ENCODE measurements at places on chromosomes 2 and 18.

- no peak for ATAC-seq
Measured at GRCh38 chr2:196088203-196088602, 19.6 kb upstream of the DNAH7 start.

DNA sequence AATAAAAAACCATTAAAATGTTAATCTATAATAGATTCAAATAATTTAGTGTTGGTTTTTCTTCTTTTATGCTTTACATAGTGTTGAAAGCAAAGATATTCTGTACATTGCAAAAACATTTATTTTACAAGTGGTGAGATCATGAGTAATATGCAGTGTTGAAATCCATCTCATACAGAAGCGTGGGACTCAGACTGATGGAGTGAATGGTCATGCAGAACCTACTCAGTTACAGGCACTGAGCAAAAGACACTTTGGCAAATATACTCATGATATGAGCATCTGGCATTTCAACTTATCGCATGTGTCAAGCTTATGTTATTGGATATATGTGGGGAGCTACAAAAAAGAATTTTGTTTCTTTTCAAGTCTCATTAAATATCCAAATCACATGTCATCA, 620.2 kb upstream of the NETO1 start:
- ATAC-seq = no peak

GRCh38 chr18:3440341-3440740, 9.6 kb upstream of the TGIF1 start:
- ATAC-seq = no peak

GRCh38 chr2:8594731-8595427, 87.0 kb upstream of the ID2 start:
- no peak for ATAC-seq

DNA sequence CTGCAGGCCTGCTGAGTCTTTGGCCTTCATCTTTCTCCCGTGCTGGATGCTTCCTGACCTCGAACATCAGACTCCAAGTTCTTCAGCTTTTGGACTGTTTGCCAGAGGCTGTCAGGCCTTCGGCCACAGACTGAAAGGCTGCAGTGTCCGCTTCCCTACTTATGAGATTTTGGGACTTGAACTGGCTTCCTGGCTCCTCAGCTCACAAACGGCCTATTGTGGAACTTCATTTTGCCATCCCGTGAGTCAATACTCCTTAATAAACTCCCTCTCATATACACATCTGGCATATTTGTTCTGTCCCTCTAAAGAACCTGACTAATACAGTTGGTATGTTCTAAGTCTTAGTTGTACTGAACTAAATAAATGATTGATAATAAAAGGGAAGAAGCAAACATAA, 702.8 kb upstream of the LINC00305 start:
- ATAC-seq = no peak

- no peak for ATAC-seq
Measured at GRCh38 chr2:240383871-240384700, 51.4 kb upstream of the GPC1 start.

DNA sequence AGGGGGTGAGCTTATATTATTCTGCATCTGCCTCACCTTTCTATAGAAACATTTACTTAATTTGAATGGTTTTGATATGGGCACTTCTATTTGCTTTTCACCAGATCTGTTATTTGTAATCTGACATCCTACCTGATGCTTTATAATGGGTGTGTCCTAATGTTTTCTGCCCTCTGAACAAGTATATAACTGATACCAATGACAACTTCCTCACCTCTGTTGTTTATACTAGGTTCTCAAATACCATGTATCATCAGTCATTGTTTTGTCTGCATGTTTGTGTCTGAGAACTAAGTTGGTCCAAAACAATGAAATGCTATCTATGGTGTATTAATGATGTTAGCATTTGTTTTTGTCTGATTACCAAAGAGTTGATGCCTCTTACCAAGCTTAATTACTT, 45.8 kb downstream of the ITGA6 start:
- peak; percentile 27 for ATAC-seq

- ATAC-seq = no peak
Measured at GRCh38 chr2:128237081-128237534, 81.6 kb downstream of the HS6ST1 start.

- ATAC-seq = peak; percentile 18
Measured at GRCh38 chr2:207291625-207292252, 126.0 kb upstream of the KLF7 start.

GRCh38 chr2:232563580-232563979, 13.1 kb downstream of the EIF4E2 start:
- no peak for ATAC-seq

GRCh38 chr2:27263287-27264252, 723 bp upstream of the SLC30A3 start:
- ATAC-seq = no peak

- ATAC-seq = no peak
Measured at GRCh38 chr2:73004889-73005596, 66.5 kb downstream of the SFXN5 start.

DNA sequence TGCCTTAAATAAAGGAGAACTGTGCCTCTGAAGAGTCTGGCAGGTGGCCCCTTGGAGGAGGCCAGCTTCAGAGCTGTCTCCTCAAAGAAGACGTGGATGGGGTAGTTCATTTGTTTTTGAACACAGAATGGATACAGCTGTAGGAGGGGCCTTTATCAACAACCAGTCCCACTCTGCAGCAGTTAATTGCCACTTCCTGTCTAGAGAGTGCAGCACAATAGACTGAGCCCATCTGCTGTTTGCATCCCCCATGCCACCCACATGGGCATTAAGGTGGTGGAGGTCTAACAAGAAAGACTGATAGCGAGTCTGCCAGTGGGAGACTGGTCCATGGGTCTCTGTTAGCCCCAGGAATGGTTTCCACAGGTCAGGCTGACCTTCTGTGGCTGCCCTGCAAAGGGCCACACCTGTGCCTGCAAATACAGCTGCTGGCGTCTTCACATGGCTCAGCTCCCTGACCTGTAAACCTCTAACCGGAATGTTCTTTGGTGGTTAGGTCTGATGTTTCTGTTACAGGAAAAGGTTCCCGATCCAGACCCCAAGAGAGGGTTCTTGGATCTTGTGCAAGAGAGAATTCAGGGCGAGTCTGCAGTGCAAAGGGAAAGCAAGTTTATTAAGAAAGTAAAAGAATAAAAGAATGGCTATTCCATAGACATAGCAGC, 153.3 kb upstream of the ITGA6 start:
- ATAC-seq = no peak

GRCh38 chr2:237182422-237183123, 96.9 kb downstream of the COPS8 start:
- ATAC-seq = no peak

- no peak for ATAC-seq
Measured at GRCh38 chr18:63192126-63192884, 127.3 kb downstream of the BCL2 start.

DNA sequence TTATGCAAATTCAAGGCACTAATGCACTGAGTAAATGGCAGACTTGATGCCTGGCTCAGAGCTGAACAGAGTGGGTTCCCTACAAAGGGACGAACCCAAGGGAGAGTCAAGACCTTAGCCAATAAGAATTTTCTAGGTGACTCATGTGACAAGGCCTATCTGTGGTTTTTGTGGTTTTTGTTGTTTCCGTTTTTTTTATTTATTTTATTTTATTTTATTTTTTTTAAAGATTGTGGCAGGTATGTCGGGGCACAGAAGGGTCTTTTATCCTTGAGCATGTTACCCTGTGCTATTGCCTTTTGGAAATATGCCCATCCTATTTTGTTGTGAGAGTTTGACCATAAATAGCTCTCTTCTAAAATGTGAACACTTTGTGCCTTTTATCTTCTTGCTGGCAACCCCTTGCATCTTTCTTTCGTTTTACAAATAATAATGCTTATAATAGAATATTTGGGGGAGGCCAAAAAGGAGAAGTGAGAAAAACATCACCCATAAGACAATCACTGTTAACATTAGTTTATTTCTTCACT, 113.4 kb upstream of the AQP4 start:
- no peak for ATAC-seq

DNA sequence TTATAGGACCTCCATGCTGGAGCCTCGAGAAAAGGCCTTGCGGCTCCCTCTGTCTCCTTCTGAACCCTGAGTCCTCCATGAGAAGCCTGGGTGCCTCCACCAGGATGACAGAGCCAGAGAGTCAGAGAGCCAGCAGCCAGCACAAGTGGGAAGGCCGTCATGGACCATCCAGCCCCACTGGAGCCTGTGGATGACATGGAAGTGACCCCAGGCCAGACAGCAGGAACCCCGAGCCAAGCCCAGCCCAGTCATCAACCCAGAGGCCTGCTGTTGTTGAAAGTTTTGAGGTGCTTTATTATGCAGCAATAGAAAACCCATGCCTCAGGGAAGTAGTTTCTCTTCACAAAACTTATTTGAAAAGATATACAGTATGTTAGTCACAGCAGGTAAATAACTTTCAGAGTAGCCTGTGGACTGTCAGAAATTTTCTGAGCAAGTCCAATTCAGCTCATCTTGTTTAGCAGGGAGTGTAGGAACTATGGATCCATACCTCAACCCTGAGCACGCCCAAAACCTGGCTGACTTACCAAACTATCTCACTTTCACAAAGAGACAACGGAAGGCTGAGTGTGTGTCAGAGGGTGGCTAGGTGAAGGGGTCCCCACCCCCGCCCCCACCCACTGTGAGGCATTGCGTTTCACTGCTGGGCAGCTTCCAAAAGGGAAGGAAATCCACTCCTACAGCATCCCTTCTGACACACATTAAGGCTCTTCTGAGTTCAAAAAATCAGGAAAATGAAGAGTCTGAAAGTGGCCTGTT, 79.9 kb upstream of the NDUFV2 start:
- ATAC-seq = no peak

- ATAC-seq = no peak
Measured at GRCh38 chr2:195561116-195561921, 95.7 kb upstream of the SLC39A10 start.

- ATAC-seq = no peak
Measured at GRCh38 chr18:9902832-9903231, 11.0 kb upstream of the VAPA start.

GRCh38 chr18:43720041-43720440, 442.8 kb upstream of the SYT4 start:
- ATAC-seq = no peak

- no peak for ATAC-seq
Measured at GRCh38 chr2:203040966-203041521, 26.4 kb downstream of the NBEAL1 start.

DNA sequence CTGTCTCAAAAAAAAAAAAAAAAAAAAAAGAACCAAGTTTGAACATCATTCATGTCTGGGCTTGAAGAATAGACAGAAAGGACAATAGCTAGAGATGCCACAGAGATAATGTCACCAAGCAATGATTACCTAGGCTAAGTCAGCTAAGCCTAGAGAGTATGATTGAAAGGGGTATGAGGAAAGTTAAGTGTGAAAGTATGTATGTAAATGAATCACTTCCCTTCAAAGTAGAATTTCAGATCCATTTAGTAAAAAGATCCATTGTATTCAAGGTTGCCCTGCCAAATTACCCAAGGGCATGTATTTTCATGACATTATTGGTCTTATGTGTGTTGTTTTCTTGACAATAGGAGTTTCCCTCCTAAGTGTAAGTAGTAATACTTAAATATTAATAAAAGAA, 34.1 kb upstream of the SLC39A10 start:
- ATAC-seq = no peak

GRCh38 chr2:86314125-86314524, 23.3 kb downstream of the REEP1 start:
- no peak for ATAC-seq

DNA sequence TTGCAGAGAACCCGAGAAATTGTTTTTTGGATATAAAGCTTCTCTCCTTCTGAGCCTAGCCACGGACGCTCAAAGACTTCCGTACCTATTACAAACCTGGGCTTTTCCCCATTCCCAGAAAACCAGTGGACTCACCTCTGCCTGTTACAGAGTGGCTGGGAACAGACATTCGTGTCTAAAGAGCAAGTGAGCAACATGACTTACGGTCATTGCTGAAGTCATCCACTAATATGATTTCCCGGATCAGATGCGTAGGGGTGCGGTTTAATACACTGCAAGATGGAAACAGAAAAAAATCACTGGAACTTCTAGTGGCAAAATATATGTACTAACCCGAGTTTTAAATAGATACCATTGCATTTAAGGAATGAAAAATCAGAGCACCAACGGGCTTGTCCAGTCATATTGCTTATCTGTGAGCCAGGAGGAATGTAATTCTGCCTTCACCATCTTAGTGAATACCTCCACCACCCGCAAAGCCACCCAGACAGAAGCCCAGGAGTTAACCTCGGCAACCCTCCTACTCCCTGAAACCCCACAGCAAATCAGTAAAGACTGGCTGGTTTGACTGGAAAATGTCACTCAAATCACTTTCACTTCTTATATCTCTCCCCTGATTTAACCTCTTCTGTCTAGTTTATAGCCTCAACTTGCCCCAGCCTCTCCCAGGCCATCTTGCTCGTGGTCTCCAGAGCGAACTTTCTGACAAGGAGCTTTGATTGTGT, 151.1 kb upstream of the CAPN13 start:
- no peak for ATAC-seq

DNA sequence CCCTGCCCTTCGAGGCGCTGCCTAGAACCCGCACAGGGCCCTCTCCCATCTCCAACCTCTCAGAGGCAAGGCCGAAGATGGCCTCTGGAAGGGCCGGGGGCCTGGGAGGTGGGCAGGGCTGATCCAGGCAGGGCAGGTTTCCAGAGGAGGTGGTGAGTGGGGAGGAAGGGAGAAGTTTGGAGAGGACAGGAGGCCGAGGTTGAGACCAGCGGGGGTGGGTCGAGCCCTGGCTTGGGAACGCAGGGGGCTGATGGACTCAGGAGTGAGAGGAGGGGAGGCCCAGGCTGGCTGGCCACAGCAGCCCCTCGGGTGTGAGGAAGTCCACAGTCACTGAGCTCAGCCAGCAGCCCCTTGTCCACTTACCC, 10.5 kb downstream of the CAPN10 start:
- ATAC-seq = no peak

GRCh38 chr18:36432880-36433555, 135.5 kb downstream of the FHOD3 start:
- no peak for ATAC-seq

DNA sequence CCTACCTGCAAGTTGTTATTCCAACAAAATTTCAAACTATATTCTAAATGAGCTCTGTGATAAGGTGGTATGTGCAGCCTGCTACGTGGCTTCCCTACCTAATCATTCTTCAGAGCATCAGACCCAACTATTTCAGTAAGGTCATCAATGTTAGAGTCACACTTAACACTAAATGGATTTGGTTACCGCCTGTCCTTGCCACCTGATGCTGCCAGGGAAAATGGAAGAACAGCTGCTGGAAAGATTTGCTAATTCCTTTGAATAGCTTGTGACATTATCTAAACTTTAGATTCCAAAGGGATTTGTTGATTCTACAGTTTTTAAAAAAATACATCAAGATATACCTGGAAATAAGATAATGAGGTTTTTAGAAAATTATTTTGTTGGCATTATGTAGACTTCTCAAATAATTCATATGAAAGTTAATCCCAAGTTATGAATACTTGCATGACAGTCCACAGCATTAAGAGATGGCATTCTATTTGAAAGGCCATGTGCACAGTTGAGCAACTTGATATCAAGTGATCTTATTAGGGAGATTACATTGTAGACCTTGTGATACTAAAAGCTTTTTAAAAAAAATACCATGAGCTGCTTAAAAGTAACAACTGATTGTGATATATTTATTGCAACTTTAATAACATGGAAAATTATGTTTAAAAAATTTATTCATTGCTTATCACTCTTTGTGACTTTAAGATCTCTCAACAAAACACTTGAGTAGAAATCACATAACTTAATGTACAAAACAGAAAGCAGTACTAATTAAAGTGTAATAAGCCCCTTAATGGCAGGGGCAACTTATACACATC, 98.3 kb upstream of the UGP2 start:
- no peak for ATAC-seq

GRCh38 chr2:157036726-157037125, 220.8 kb upstream of the GALNT5 start:
- no peak for ATAC-seq

- ATAC-seq = no peak
Measured at GRCh38 chr18:24567199-24567598, 106.8 kb downstream of the HRH4 start.

All from activated CD4-positive, CD25-positive, alpha-beta regulatory T cell treated with anti-CD3 and anti-CD28 coated beads, Interleukin-2, amount 50 U/mL, for 24 hours (primary cell).